ENCODE measurements at places on chromosomes 2 and 18.

GRCh38 chr18:24333084-24333483 is 64.5 kb downstream of the OSBPL1A start:
- DNase-seq, result peak; percentile 5

DNA sequence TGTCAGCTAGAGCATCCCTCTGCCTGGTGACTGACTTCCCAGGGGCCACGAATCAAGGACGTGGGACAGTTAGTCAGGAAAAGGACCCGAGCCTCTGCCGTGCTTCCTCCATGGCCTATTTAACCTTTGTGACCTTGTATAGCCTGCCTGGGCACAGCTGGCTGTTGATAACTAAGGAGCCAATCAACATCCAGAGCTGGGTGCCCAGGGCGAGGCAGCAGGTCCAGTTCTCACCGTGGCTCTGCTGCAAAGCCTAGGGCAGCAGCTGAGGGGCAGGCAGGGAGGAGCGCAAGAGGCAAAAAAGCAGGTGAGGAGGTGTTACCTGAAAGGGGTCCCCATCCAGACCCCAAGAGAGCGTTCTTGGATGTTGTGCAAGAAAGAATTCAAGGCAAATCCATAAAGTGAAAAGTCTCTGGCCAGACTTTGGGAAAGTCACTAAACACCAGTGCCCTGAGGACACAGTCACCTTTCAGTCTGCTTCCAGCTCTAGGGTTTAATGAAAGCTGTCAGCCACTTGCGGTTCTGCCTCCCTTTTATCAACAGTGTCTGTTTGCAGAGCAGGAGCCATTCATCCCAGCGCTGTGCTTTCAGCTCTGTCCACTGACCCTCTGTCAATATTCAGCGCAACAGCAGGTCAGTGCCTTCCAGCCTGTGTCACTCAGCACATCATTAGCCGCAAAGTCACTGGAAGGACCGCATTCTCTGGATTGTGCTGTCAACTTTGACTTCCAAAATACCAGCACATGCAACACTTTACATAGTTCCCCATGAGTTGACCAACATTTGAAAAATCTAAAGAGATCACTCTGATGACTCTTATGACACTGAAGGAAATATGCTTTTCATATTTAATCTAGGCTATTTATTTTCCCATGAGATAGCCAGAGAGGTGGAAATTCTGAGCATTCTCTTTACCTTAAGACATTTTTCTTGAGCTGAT is 38.6 kb upstream of the ASAP2 start:
- no peak for DNase-seq

DNA sequence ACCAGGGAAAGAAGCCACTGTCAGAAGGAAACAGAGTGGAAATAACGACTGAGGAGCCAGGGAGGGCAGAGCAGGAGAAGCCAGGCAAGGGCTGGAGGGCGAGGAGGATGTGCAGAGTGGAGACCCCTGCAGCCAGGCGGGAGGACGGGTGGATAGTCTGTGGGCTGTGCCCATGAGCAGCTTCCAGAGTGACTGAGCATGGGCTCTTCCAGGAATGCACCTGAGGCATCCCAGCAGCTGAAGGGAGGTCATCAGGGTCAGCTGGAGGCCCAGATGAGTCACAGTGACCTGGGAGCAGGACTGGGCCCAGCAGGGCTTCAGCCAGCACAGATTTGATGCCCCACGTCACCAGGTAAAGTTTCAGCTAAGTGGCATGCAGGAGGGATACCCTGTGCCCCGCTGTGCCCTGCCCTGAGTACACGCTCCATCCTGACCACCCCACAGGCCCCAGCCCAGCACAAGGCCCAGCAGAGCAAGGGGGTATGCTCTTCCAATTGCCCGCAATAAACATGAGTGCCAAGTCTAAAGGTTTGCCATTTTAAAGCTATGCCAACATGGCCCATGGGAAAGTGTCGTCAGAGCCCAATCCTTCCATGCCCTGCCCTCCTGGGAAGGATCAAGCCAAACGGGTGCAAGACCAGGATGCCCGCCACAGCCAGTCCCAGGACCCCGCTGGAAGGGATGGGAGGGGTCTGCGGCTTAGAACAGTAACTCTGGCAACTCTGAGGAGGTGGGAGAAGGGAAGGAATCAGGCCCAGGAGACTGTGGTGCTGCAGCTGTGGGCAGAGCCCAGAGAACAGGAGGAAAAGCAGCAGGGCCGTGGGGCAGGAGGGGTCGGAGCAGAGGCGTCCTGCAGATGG is 85.7 kb downstream of the SEPTIN10 start:
- no peak for DNase-seq

DNA sequence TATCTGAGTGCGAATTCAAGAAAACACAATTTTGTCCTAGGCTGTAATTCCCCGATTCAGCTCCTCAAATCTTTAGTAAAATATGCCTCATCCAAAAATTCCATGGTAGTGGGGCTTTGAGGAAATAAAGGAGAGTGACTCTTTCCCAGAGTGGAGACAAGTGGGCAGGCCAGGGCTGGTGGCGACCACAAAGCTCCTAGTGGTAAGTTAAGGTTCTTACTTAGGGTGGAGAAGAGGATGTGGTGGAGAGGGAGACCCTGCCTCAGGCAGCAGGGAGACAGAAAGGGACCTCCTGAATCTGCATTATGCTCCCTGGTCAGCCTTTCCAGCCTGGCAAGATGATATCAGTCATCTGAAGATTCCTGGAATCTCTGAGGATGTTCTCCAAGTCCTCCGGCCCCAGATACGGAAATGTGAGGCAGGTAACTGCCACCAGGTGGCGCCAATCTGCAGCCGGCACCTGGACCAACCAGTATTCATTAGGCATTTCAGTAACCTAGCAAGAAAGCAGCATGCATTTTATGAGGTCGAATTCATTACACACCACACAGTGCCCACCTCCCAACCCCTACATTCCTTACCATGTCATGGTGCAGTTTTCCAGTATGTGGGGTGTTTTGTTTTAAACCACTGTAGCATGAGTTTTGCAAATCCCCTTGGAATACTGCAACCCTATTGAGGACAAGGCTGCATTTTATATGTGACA is 106.4 kb downstream of the POLE4 start:
- DNase-seq, result peak; percentile 70

DNA sequence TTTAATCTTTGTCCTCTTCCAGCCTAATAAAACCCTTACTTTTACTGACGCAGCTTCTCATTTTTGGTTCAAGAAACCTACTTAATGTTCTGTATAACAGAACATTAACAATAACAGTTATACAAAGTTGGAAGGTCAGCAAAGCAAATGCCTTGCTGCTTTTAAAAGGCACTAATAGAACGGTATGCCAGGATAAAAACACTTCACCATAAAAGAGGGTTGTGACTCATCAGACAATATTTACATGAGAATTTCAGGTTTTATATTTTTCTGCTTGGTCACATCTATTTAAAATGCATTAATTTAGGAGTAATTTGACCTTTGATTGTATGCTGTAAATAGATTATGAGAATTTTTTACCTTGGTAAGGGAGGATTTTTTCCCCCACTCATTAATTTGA is 3.0 kb downstream of the KLHL41 start:
- DNase-seq, result no peak

DNA sequence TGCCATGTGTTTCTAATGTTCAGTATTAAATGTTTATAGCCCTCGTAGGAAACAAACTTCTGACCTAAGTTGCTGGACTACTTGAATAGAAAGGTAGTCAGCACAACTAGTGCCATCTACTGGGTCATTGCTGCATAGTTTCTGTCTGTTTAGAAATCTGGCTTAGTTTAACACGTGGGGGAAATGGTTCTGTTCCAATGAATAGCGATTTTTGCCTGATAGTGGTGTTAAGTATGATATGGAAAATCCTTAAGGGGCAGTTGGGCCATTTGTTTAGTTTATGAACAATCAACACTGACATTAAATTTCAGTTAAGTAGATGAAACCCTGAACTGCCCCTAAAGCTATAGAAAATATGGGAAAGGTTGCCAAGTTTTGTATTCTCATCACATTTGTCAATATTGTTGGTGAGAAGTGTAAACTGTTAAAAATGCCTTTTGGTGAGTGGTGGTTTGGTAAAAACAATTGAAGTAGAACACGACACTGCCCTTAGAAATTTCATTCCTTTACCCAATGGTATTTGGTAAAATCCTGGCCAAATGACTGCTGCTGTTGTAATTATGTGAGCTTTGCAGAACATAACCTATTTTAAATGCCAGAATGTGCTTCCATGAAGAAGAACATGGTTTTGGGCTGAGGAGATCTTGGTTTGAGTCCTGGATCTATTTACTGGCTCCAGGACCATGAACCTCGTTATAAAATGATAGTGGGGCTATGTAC is 13.2 kb downstream of the NABP1 start:
- peak; percentile 80 for DNase-seq
